ENCODE measurements at places on chromosomes 2 and 18.
A peak's percentile ranks its signal among the peaks of the same experiment; 100 is the strongest.

GRCh38 chr18:34857320-34857719 lies 147.2 kb downstream of the DTNA start:
- no peak overlapping the region for H3K27ac ChIP-seq
- H3K36me3 ChIP-seq, result no peaks in the 10 kb centered on the region
- no peak overlapping the region for H3K4me3 ChIP-seq

- peak overlapping the region; percentile 77 for H3K27ac ChIP-seq
- H3K4me3 ChIP-seq, result no peak overlapping the region
- no peaks in the 10 kb centered on the region for H3K36me3 ChIP-seq
- H3K4me1 ChIP-seq, result no peaks in the 10 kb centered on the region
Measured at GRCh38 chr18:8707556-8708300, 2.4 kb downstream of the MTCL1 start.

GRCh38 chr18:49815927-49816326 lies 2.6 kb upstream of the ACAA2 start:
- no peaks in the 10 kb centered on the region for H3K4me1 ChIP-seq
- H3K4me3 ChIP-seq, result no peak overlapping the region
- no peak for DNase-seq
- H3K27me3 ChIP-seq, result no peaks in the 10 kb centered on the region
- H3K27ac ChIP-seq, result no peak overlapping the region

GRCh38 chr18:59478591-59478990 lies 119.5 kb upstream of the LMAN1 start:
- no peaks in the 10 kb centered on the region for H3K4me1 ChIP-seq
- DNase-seq, result no peak
- H3K27me3 ChIP-seq, result no peaks in the 10 kb centered on the region
- no peak overlapping the region for H3K4me3 ChIP-seq
- no peaks in the 10 kb centered on the region for H3K36me3 ChIP-seq

DNA sequence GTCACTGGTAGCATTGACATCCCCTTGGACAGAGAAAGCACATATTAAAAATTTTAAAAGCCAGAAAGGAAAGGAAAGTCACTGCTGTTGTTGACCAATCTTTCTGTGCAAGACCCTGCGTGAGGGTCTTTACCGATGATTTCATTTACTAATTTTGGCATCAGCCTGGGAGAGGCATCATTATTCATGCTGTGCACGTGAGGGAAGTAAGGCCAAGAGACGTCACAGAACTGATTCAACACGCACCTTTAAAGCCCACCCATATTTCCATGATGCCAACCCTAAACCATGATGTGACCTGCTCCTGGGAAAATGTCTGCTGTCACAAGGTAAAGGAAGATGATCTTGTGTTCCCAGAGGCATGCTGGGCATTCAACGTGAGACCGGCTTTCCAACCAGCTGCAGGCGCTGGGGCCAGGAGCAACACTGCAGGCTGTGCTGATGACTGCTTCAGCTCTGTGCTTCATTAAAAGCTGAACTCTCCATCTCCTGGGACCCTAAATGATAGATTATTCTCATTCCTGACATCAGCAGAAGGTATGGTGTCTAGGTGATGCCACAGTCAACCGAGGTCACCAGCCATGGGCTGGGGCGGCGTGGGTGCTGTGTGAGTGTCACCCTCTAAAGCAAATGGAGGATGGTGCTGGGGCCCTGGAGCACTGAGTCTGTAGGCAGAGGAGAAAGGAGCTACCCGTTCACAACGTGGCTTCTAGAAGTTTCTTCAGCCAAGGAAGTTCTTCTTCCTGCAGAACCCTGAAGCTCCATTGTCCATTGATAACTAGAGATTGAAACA lies 53.9 kb downstream of the TMEM18 start:
- DNase-seq, result no peak
- no peak overlapping the region for H3K27ac ChIP-seq
- no peak overlapping the region for H3K4me3 ChIP-seq
- no peaks in the 10 kb centered on the region for H3K27me3 ChIP-seq

DNA sequence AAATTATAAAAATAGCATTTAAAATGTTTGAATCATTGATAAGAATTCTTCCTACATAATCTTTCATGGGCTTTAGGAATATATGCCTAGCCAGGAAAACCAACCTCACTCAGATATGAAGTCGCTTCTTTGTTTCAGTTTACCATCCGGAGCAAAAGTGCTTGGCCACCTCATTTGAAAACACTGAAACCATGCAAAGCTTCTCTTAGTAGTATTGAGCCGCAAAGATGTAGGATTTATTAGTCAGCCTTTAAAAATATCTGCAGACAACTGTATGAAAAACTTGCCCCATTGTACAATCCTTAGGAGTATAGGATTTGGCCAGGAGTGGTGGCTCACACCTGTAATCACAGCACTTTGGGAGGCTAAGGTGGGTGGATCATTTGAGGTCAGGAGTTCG lies 24.3 kb upstream of the GPD2 start:
- no peak for DNase-seq
- H3K4me1 ChIP-seq, result no peaks in the 10 kb centered on the region
- H3K27ac ChIP-seq, result no peak overlapping the region
- no peak overlapping the region for H3K4me3 ChIP-seq

GRCh38 chr2:217149087-217149660 lies 289.3 kb upstream of the TNP1 start:
- H3K36me3 ChIP-seq, result no peaks in the 10 kb centered on the region
- H3K4me1 ChIP-seq, result no peaks in the 10 kb centered on the region
- H3K27ac ChIP-seq, result no peak overlapping the region
- DNase-seq, result no peak
- H3K27me3 ChIP-seq, result no peaks in the 10 kb centered on the region
- H3K4me3 ChIP-seq, result no peak overlapping the region

GRCh38 chr18:56545464-56545863 lies 92.9 kb downstream of the TXNL1 start:
- DNase-seq, result no peak
- no peaks in the 10 kb centered on the region for H3K27me3 ChIP-seq
- no peaks in the 10 kb centered on the region for H3K36me3 ChIP-seq
- no peaks in the 10 kb centered on the region for H3K4me1 ChIP-seq
- H3K27ac ChIP-seq, result no peak overlapping the region

DNA sequence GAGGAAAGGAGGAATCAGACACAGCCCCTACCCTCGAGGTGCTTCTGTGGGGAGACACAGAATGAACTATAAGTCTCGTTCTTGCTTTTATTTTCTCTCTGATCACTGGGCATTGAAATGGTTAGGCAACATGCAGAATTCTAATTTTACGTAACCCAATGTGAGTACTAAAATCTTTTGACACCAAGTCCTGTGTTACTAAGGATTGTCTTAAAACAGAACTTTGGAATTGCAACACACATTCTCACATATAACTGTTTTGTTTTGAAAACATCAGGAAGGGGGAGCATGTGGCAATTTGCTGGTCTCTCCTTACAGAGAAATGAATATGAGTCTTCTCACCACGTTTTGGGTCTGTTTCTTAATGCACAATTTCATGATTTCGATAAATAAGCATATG lies 23.6 kb upstream of the SULT1C4 start:
- no peaks in the 10 kb centered on the region for H3K36me3 ChIP-seq
- no peak for DNase-seq
- no peak overlapping the region for H3K4me3 ChIP-seq
- no peak overlapping the region for H3K27ac ChIP-seq

DNA sequence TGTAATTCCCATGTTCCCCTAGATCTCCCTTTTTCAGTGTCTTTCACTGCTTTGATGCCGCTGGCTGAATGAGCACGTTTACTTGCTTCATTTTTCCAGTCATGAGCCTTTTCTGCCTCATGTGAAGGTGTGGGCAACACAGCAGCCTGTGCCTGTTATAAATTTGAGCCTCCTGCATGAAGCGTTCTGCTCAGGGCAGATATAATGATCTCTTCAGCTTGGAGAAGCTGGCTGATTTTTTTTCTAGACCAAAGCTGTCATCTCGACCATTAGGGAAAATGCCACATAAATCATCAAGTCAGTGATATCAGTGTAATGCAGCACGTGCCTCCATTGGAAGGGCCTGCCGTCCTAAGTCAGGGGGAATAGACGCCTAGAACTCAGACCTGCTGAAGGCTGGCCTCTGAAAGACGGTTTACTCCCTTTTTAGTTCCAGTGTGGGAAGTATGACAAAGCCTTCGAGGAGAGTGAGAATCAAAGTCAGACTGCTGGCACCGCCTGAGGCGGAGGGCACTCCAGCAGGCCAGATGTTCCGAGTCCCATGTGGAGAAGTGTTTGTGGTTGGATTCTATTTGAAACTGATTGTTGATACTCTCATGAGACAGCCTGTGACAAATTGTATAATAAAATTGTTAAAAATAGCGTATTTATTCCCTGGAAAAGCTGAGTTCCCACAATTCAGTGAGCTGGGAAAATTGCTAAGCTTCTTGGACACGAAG lies 196.5 kb downstream of the MYO1B start:
- H3K36me3 ChIP-seq, result no peaks in the 10 kb centered on the region
- no peak overlapping the region for H3K4me3 ChIP-seq
- no peaks in the 10 kb centered on the region for H3K27me3 ChIP-seq
- peak; percentile 23 for DNase-seq
- H3K27ac ChIP-seq, result no peak overlapping the region
- no peaks in the 10 kb centered on the region for H3K4me1 ChIP-seq

- no peaks in the 10 kb centered on the region for H3K4me1 ChIP-seq
- H3K4me3 ChIP-seq, result no peak overlapping the region
- no peaks in the 10 kb centered on the region for H3K36me3 ChIP-seq
- H3K27ac ChIP-seq, result no peak overlapping the region
- no peaks in the 10 kb centered on the region for H3K27me3 ChIP-seq
Measured at GRCh38 chr2:39175026-39175812, 54.4 kb upstream of the SOS1 start.

DNA sequence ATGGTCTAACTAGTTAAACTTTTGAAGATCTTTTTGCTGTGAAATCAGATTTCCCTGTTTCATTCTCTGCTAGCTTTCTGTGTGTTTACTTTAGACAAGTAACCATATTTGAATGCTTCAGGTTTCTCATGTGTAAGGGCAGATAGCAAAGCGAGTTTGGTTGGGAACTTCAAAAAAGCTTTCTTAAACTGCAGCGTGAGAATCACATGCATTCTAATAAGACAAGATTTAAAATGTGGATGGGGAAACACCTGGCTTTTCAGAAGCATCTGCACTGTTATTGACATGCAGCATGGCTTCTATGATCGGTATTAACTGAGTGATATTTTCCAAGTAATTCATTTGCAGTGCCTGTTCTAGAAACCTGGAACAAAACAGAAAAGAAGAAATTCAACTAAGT lies 119.3 kb downstream of the ABCA12 start:
- H3K4me1 ChIP-seq, result no peaks in the 10 kb centered on the region
- DNase-seq, result no peak
- no peak overlapping the region for H3K4me3 ChIP-seq
- no peaks in the 10 kb centered on the region for H3K36me3 ChIP-seq
- H3K27ac ChIP-seq, result no peak overlapping the region
- no peaks in the 10 kb centered on the region for H3K27me3 ChIP-seq

DNA sequence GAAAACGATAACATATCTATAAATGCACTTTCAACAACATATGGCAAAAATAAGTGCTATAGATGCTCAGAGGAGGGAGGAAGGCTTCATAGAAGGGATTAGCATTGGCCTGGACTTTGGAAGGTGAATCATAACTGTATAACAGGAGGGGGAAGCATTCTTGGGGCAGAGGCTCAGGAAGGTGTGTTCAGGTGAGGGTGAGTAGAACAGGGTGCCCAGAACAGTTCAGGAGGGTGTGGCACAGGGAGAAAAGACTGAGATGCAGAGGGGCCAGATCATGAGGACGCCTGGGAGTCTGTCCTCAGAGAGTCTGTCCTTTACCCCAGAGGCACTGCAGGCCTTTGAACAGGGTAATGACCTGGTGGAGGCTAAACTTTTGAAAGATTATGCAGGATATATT lies 29.3 kb upstream of the MEP1B start:
- no peaks in the 10 kb centered on the region for H3K4me1 ChIP-seq
- no peaks in the 10 kb centered on the region for H3K27me3 ChIP-seq
- no peak for DNase-seq
- no peak overlapping the region for H3K27ac ChIP-seq
- H3K36me3 ChIP-seq, result no peaks in the 10 kb centered on the region
- H3K4me3 ChIP-seq, result no peak overlapping the region

Data from uterus (tissue), 4 donors.